ENCODE measurements at places on chromosomes 12 and 14.

DNA sequence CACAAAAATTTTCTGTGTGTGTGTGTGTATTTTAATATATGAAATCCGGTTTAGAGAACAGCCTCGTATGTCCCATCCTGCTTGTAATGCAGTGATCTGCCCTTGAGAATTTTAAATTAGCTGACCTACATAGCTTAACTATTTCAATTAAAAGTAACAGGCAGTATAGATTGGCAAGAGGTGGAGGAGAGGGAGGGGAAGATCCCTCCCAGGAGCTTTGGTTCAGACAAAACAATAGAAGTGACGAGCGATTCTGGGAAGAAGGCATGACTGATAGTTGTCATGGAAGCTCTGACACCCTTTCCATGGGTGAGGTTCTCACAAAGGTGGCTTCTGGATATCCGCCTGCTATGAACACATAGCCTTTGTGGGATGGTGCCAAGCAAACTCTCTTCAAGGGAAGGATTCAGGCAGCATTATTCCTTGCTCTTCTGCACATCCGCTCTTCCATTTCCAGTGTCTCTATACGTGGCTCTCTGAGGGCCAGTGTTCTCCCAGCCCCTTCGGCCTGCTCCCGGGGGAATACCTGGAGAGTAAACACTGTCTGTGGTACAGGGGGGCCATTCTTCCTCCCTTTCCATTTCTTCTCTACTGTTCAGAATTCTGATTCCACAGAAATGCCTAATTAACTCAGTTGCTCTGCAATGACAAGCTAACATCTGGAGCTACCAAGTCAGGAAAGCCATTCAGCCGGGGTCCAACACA, 182.0 kb downstream of the CACNA1C start:
- DNase-seq = no peak

- DNase-seq = no peak
Observed at GRCh38 chr12:29869946-29870345, 86.2 kb upstream of the TMTC1 start.

- no peak for DNase-seq
Observed at GRCh38 chr14:72401101-72401625, 468.9 kb downstream of the RGS6 start.

DNA sequence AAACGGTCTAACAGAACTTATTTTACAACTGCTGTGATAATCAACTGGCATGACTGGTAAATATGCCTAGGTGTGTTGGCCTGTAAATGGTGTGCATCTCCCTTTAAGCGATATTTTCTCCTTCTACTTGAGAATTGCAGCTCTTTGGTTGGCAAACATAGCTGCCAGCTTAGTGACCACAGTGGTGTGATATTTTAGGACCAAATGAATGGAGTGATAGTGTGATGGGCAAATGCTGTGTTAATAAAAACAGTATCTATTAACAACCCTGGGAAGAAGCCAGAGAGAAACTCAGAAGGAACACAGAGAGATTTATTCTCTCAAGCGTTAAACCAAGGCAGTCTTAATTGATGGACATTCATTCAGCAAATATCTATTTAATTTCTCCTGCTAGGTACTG, 278.4 kb downstream of the AACS start:
- DNase-seq = no peak

GRCh38 chr12:132285991-132286681, 43.3 kb downstream of the GALNT9 start:
- peak; percentile 26 for DNase-seq

DNA sequence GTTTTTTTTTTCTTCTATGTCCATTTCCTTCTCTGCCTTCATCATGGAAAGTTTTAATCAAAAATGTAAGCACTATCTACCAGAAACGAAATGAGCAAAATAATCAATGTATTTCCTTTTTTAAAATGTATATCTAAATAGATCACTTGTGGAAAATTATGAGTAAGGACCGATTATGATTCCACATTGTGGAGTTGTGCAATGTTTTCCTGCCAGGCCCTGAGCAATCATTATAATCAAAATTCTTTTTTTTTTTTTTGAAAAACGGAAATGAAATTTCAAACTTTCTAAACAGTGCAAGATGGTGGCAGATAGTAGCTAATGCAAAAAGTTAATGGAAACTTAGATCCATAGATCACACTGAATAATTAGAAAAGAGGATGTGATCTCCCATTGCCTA, 1074.6 kb upstream of the TMEM132C start:
- DNase-seq = no peak

- DNase-seq = no peak
Observed at GRCh38 chr14:97827746-97828145, 1030.6 kb downstream of the VRK1 start.

DNA sequence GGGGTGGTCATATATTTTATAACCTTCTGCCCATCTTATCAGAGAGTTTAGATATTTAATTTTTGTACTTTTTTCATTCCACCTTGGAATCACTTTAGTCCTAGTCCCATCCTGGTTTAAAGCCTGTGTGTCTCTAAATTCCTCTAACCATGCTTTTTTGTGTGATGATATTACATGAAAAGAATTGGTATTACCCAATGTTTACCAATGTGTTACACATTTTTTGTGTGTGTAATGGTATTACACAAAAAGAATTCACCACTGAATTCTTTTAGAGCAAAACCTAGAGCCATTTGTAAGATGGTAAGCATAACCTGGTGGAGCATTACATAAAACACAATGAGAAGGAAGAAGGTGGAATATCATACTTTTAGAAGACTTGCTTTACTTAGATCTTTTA, 77.5 kb downstream of the FAR2 start:
- no peak for DNase-seq

- no peak for DNase-seq
Observed at GRCh38 chr14:101763941-101764709, 2.6 kb downstream of the PPP2R5C start.

DNA sequence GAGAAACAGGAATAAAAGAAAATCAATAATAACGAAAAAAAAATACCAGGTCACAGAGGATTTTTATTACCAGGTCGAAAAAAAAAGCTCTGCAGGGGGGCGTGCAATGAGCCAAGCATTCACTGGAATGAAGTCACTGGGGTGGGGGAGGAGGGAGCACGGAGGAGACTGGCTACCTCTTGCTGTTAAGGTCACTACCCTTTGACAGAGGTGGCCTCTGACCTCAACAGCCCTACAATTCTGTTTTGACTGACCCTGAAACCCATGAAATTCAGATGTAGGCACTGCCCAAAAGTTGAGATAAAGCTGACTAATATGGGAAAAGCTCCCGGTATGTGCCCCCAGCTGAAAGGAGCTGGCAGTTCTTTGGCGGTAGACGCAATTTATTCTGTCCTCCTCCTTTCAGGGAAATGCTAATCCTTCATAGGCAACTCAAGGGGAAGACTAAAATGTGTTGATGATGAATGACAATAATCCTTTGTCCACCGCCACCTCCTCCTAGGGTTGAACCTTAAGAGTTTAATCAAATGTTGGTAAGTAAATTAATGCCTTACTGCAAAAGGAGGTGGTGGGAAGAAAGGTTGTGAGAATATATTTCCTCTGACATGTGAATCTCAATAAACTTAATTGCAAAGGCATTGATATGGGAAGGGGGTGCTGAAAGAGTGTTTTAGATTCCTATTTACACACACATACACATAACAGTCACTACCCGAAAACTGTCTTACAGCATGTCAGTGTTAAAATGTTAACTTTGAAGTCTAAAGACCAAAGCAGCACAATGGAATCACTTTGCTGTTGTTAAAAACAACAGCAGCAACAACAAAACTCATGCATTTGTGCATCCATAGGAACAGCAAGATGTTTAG, 6.3 kb upstream of the RIC8B start:
- DNase-seq = no peak

GRCh38 chr12:101414533-101415119, 7.1 kb upstream of the ARL1 start:
- no peak for DNase-seq

GRCh38 chr14:101587441-101587911, 26.2 kb downstream of the DIO3 start:
- DNase-seq = no peak

DNA sequence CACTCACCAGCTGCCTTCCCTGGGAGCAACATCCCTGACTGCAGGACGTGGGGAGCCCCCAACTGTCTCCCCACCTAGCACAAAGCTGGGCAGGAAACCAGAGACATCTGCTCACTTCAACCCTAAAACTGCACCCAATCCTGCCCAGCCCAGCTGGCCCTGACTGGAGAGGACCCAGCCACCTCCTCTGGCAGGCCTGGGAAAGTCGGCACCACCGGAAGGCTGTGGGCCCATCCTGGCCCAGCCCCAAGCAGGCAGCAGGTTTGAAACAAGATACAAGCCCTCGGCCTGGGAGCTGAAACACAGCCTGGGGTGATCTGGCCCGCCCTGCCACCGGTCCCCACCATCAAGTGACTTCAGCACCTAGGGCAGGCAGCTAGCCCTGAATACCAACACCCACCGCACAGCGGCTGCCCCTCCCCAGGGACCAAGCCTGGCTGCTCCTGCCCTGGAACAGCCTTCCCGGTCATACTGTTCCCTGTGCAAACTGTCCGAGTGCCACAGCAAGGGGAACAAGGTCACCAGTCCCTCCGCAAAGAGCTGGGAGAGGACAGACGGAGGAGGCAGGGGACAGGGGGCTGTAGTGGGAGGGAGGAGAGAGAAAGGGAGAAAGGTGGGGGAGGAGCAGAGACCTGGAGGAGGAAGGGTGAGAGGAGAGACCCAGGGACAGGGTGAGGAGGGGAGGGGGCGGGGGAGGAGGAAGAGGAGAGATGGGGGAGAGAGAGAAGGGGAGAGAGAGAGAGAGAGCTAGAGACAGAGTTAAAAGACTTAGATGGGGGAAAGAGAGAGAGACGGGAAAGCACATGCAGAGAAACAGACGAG, 115.7 kb downstream of the RFLNA start:
- no peak for DNase-seq

DNA sequence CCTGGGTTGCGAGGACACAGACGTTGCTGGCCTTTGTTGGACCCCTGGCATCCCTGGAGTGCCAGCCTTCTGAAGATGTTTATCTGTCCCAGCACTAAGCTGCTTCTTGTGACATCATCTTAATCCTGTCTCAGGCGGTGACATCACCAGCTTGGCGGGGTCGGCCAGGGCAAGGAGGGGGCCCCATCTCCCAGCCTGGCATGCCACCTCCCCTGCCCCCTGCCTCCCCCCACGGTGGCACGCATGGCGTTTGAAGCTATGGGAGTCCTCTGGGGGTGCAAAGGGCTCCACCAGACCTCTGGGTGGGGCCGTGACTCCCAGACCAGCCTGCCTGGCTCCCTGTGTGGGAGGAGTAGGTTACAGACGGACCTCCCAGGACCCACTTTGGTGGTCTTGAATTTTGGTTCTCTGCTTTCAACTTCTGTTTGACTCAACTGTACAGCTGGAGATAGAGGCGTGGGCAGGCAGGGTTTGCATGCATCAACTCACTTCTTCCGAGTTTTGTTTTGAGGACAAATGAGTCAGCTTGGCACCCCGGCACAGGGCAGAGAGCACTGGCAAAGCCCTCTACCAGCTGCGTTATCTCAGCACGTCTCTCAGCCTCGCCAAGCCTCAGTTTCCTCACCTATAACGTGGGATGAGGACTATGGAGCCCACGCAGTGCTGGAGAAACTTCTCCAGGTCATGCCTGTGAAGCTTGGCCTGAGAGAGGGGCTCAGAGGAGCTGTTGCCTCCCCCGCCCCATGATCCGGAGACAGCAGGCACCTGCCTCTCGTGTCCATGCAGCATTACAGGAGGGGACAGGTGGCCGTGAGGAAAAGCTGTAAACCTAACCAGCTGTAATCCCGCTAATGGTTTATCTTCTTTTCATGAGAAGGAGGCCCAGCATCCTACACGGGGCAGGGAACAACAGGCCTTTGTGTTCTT, 38.8 kb upstream of the EML1 start:
- no peak for DNase-seq
